ENCODE measurements at places on chromosomes 3 and 15. TPM values are rescaled to one million over a fixed set of nuclear protein-coding genes. Genes with fewer than 3 reads are reported as not detected.

The BFSP2 gene
- total RNA-seq = not detected

GRCh38 chr3:73561494-73561893 lies 63.2 kb downstream of the PDZRN3 start:
- H3K36me3 ChIP-seq = no peaks in the 10 kb centered on the region
- DNase-seq = no peak
- no peaks in the 10 kb centered on the region for H3K4me1 ChIP-seq
- no peak overlapping the region for H3K27ac ChIP-seq
- no peaks in the 10 kb centered on the region for H3K27me3 ChIP-seq

DNA sequence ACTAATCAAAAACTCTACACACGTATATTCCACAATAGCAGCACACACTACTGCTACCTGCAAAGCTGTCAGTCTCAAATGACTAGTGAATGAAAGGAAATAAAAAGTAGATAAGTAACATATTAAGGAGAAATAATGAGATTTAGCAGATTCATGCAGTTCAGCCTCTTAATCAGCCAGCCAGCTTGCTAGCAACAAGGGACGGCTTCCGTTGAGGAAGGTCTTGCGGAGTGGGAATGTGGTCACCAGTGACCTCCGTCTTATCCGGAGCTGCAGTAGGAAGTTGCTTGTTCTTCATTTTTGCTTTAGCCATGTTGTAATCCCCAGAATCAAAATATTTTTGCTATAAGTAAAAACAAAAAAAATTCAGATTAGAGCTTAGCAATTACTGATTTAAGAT lies 17.1 kb downstream of the ARPP19 start:
- DNase-seq = no peak
- H3K27ac ChIP-seq = no peak overlapping the region
- H3K27me3 ChIP-seq = no peaks in the 10 kb centered on the region
- H3K4me1 ChIP-seq = no peaks in the 10 kb centered on the region
- peaks cover 50% of the 10 kb centered on the region for H3K36me3 ChIP-seq
- H3K4me3 ChIP-seq = no peak overlapping the region

The KBTBD13 gene
- total RNA-seq = not detected

The C3orf85 gene
- total RNA-seq = not detected

DNA sequence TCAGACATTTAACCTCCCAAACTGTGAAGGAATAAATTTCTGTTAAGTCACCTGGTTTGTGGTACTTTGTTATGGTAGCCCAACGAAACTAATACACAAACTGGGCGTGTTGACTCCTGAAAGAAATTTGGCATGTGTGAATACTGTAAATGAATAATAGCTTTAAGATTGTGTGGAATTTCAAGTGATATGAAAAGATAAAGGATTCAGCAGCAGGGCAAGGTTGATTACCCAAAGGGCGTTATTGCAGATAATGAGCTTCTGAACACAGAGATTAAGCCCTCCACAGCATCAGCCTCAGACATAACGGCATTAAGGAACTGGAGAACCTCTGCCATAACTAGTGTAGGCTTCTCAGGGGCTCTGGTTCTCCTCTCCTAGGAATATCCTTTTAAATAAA lies 451.5 kb upstream of the NECTIN3 start:
- H3K4me1 ChIP-seq = no peaks in the 10 kb centered on the region
- no peak for DNase-seq
- no peaks in the 10 kb centered on the region for H3K27me3 ChIP-seq
- H3K27ac ChIP-seq = no peak overlapping the region
- H3K36me3 ChIP-seq = no peaks in the 10 kb centered on the region

GRCh38 chr3:129207479-129207878 lies 23.8 kb upstream of the CNBP start:
- no peak overlapping the region for H3K27ac ChIP-seq
- H3K4me1 ChIP-seq = no peaks in the 10 kb centered on the region
- no peak for DNase-seq
- peaks cover 7% of the 10 kb centered on the region for H3K27me3 ChIP-seq

DNA sequence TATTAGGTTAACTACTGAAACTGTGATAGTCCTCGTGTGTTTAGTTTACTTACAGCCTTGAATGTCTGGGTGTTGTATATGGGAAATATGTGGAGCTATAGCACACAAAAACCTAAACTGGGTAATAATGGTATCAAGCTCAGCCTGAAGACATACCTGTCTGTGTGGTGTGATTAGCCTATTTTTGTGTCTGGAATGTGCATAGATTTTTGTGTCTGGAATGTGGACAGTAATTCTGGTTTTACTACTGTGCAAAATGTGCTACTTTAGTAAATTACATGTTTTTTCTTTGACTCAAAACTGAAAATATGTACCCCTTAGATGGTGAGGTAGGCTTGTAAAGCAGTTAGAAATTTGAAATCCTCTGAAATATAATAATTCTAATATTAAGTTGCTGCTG lies 43.5 kb downstream of the CHD2 start:
- peaks cover 91% of the 10 kb centered on the region for H3K36me3 ChIP-seq
- no peak overlapping the region for H3K4me3 ChIP-seq
- no peak for DNase-seq
- no peak overlapping the region for H3K27ac ChIP-seq
- H3K4me1 ChIP-seq = no peaks in the 10 kb centered on the region

The SUSD5 gene
- total RNA-seq = not detected

DNA sequence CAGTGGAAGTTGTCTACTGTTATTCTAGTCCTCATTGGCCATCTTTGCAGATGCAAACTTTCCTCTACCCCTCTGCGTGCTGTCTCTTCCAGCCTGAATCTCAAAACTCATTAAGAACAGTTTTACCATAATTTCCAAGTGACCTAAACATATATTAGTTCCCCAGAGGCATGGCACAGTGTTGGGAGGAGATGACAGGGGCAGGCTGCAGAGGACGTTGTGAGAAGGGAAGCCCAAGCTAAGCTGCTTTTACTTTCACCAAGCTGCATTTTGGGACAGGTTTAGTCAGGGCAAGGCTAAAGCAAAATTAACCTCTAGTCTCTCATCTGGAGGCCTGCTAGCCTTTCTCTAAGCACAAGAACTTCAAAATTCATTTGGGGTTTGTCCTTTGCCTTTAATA lies 318.6 kb upstream of the SATB1 start:
- H3K4me3 ChIP-seq = no peak overlapping the region
- DNase-seq = no peak
- H3K36me3 ChIP-seq = no peaks in the 10 kb centered on the region
- H3K27me3 ChIP-seq = no peaks in the 10 kb centered on the region

DNA sequence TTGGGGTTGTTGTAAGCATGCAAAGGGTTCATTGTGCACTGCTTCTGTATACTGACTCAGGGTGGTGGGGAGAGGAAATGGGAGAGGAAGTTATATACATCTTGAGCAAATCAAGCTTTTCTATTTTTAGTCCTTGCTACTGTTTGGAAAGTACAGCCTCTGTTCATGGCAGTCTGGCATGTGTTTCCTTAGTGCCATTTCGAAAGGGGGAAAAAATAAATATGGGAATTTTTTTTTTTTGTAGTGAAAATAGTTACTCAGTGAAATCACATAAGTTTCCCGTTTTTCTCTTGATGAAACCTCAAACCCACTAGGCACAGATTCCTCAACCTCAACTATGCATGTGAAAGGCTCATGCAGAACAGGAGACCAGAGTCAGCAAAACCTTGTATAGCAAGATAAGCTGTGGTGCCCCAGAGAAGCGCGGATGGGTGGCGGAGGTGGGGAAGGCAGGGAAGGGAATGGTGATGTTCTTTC lies 353.3 kb downstream of the LPP start:
- H3K36me3 ChIP-seq = no peaks in the 10 kb centered on the region
- H3K4me1 ChIP-seq = peaks cover 8% of the 10 kb centered on the region
- DNase-seq = no peak
- H3K27ac ChIP-seq = no peak overlapping the region

DNA sequence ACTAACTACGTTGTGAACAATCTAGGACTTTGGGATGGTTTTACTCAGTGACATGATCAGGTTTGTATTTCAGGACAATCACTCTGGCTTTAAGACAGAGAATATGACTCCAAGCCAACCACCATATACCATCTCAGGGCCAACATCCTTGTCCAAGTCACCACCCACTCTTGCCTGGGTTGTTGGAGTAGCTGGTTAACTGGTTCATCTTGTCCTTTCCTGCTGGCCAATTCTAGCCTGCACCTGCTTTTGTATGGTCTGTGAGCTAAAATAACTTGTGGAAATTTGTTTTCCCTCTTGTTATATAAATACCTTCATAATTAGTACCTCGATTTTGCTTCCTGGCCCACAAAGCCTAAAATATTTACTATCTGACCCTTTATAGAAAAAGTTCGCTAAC lies 306.8 kb upstream of the STT3B start:
- peaks cover 51% of the 10 kb centered on the region for H3K4me1 ChIP-seq
- H3K27ac ChIP-seq = peak overlapping the region; percentile 92
- H3K36me3 ChIP-seq = no peaks in the 10 kb centered on the region
- H3K27me3 ChIP-seq = no peaks in the 10 kb centered on the region
- H3K4me3 ChIP-seq = no peak overlapping the region

The PSMA4 gene
- total RNA-seq = 54.5 TPM

The NR2F2 gene
- total RNA-seq = 0.53 TPM

GRCh38 chr15:54345301-54345700 lies 367.1 kb downstream of the UNC13C start:
- H3K4me3 ChIP-seq = no peak overlapping the region
- no peak overlapping the region for H3K27ac ChIP-seq
- DNase-seq = no peak
- no peaks in the 10 kb centered on the region for H3K36me3 ChIP-seq

The NDN gene
- total RNA-seq = not detected

The MNS1 gene
- total RNA-seq = not detected

- H3K36me3 ChIP-seq = no peaks in the 10 kb centered on the region
- no peaks in the 10 kb centered on the region for H3K4me1 ChIP-seq
- no peak for DNase-seq
- no peaks in the 10 kb centered on the region for H3K27me3 ChIP-seq
- no peak overlapping the region for H3K27ac ChIP-seq
- no peak overlapping the region for H3K4me3 ChIP-seq
Observed at GRCh38 chr3:8658306-8659212, 14.0 kb upstream of the SSUH2 start.

DNA sequence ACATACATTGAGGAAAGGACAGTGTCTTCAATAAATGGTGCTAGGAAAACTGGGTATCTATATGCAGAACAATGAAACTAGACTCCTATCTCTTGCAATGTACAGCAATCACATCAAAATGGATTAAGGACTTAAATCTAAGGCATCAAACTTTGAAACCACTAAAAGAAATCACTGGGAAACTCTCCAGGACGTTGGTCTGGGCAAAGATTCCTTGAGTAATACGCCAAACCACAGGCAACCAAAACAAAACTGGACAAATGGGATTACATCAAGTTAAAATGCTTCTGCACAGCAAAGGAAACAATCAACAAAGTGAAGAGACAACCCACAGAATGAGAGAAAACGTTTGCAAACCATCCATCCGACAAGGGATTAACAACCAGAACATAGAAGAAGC lies 14.5 kb downstream of the LAMP3 start:
- H3K27ac ChIP-seq = no peak overlapping the region
- no peaks in the 10 kb centered on the region for H3K36me3 ChIP-seq
- no peak overlapping the region for H3K4me3 ChIP-seq

DNA sequence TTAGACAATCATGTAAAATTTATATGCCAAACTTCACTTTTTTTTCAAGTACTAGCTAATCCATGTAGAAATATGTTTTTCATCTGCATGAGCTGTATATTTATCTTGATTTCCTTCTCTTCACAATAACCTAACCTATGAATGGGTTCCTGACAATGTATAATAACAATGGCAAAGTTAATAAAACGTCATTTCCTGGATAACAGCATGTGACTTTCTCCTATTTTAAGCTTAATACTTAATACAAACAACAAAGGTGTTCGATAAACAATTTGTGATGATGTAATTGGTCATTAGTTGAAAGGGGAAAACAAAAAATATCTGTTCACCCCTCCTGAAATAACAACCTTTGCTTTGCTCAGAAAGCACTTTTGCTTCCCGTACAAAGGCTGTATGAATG lies 20.4 kb downstream of the CD200 start:
- no peaks in the 10 kb centered on the region for H3K27me3 ChIP-seq
- H3K36me3 ChIP-seq = no peaks in the 10 kb centered on the region
- peaks cover 4% of the 10 kb centered on the region for H3K4me1 ChIP-seq
- DNase-seq = no peak
- no peak overlapping the region for H3K27ac ChIP-seq
- no peak overlapping the region for H3K4me3 ChIP-seq

The PCOLCE2 gene
- total RNA-seq = not detected

The DAZL gene
- total RNA-seq = not detected

The NR2E3 gene
- not detected for total RNA-seq

DNA sequence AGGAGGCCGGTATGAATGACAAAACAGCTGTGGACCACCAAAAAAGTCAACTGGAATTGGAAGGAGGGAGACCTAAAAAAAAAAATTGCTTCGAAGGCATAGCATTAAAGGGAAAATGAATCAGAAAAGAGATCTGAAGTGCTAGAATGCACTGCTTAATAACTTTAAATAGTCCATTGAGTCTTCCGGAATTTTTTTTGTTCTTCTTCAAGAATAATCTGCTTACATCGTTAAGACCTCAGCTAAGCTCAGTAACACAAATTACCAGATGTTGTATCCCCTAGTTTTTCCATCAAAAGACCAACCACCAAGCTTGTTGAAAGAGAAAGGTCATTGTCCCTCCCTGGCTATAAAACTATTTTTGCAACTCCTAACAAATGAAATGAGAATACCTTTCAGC lies 560.5 kb downstream of the NR2F2 start:
- no peaks in the 10 kb centered on the region for H3K36me3 ChIP-seq
- H3K4me1 ChIP-seq = no peaks in the 10 kb centered on the region
- no peak overlapping the region for H3K27ac ChIP-seq
- H3K4me3 ChIP-seq = no peak overlapping the region
- DNase-seq = no peak
- H3K27me3 ChIP-seq = no peaks in the 10 kb centered on the region

DNA sequence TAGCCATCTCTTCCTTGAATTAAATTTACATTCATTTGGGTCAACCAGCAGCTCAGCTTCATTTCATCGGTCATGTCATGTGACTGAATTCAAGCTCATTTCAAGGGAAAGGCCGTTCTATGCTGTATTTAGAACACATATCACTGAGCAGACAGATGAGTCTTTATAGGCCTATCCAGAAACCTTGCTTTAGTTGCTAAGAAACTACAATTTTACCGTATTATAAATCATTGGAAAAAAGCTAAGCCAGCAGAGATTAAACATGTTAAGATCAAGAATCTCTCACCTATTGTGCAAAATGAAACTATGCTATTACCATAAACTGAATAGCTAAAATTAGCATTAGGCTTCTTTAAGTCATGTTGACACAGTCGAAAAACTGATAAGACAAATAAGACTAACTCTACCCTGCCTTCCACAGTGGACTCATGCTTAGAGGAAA lies 2.2 kb downstream of the NPTN start:
- no peak overlapping the region for H3K4me3 ChIP-seq
- H3K27me3 ChIP-seq = no peaks in the 10 kb centered on the region
- no peaks in the 10 kb centered on the region for H3K36me3 ChIP-seq

- H3K36me3 ChIP-seq = no peaks in the 10 kb centered on the region
- no peaks in the 10 kb centered on the region for H3K4me1 ChIP-seq
- no peak for DNase-seq
- H3K27ac ChIP-seq = no peak overlapping the region
- no peaks in the 10 kb centered on the region for H3K27me3 ChIP-seq
- H3K4me3 ChIP-seq = no peak overlapping the region
Observed at GRCh38 chr3:135645541-135645940, 320.0 kb upstream of the PPP2R3A start.

The RPS17 gene
- total RNA-seq = 2,777 TPM

The IL12A gene
- 2.8 TPM for total RNA-seq

GRCh38 chr3:52030714-52031310 lies 25.6 kb downstream of the DUSP7 start:
- no peak for DNase-seq
- H3K27ac ChIP-seq = no peak overlapping the region
- no peaks in the 10 kb centered on the region for H3K4me1 ChIP-seq
- no peak overlapping the region for H3K4me3 ChIP-seq

Data from T-cell (primary cell).